ENCODE measurements at places on chromosomes 6 and 20.
A peak's percentile ranks its signal among the peaks of the same experiment; 100 is the strongest.

- no peak for DNase-seq
These were observed 27.1 kb upstream of the FABP7 start for GRCh38 chr6:122752459-122752858.

DNA sequence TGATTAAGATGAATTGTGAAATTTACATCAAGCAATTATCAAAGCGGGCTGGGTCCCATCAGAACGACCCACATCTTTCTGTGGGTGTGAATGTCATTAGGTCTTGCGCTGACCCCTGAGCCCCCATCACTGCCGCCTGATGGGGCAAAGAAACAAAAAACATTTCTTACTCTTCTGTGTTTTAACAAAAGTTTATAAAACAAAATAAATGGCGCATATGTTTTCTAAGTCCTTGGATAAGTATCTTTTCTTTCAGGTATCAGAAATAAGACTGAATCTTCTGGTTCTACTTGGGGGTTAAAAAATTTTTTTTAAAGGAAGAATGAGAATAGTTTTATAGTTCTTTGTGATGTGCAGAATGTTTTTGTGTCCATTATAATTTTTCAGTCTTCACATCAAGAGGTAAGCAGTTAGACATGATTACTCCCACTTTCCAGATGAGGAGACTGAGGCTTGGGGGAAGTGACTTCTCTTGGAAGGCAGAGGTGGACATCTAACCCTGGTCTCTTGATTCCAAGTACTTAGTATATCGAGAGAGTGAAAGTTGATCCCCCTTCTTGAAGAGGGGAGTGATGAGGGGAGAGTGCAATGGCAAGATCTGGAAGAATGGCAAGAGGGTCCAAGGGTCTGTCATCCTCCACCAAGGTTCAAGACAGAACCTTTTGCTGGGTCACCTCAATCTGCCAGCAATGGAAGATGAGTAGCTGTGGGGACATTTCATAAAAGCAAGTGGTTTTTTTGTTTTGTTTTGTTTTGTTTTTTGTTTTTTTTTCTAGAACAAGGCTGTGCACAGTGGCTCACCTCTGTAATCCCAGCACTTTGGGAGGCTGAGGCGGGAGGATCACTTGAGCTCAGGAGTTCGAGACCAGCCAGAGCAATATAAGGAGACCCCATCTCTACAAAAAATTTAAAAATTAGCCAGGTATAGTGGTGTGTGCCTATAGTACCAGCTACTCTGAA, 42.8 kb upstream of the TTPAL start:
- DNase-seq = no peak

- no peak for DNase-seq
These were observed 122.3 kb downstream of the KIF6 start for GRCh38 chr6:39602601-39603519.

- DNase-seq = peak; percentile 59
These were observed 45.1 kb downstream of the NOL4L start for GRCh38 chr20:32539817-32540675.

- no peak for DNase-seq
These were observed 15.7 kb upstream of the FAM83C start for GRCh38 chr20:35307666-35308653.

DNA sequence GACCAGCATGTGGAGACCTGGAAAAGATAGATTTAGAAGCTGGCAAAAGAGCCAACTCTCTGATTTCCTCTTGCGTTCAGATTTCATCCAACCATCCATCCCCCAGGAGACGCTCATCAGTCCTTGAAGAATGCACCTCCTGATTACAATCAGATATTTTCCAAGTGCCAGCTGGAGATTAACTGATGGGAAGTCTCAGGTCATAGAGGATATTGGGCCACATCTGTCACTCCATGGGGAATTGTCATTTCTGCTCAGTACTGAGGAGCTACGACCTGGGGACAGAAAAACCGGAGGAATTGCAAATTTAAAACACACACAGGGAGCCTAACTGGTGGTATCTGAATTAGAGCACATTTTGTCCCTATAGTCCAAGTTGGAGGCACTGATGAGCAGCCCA, 496.2 kb upstream of the SULF2 start:
- DNase-seq = no peak

DNA sequence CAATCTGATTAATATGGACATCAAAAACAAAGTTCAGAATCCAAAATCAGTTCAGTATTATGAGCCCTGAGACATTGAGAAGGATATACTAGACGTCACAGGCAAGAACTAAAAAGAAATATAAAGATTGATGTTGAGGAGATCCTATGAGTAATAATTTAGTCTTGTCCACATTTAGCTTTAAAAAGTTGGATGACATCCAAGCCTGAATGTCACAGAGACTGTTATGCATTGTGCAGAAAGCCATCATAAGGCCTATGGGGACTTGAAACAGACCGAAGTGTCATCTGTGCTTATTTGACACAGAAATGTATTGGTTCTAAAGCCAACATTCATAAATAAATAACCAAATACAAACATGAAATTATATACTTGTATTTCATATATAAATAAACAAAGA, 581.8 kb upstream of the MMS22L start:
- no peak for DNase-seq

DNA sequence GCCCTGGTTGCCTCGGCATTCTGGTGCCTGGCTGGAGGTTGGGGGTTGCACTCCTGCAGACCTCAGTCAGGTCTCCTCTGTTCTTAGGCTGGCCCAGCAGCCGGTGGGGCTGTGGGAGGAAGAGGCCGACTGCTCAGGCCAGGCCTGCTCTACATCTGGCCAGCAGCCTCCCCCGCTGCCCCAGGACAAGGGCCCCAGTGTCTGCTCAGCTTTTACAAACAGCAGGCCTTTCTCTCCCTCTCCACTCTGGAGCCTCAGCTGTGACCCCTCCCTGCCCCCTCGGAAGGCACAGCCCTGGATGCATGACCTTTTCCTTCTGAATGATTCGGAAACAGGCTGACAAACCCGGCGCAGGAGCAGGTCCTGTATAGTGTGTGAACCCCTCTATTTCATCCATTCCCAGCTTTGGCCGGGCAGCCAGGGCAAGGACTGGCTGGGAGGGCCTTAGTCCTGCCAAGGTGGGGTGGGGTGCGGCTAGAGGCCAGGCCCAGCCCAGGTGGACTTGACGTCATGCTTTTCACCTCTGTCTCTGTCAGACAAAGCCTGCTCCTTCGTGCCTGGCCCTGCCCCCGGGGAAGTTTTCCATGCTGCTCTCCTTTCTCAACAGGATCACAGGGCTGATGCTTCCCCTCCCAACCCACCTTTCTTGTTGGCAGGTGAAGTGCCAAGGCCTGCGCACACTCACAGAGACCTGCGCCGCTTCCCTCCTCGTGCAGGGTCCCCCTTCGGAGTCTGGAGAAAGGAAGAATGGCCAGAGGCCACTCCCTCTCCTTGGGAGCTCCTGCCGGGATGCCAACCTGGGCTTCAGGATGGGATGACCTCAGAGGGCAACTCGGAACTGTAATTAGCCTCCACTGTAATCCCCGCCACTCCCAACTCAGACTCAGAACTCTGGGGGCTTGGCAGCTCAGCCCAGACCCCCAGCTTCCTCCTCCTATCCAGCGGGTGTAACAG, 10.1 kb upstream of the ITPR3 start:
- DNase-seq = no peak

DNA sequence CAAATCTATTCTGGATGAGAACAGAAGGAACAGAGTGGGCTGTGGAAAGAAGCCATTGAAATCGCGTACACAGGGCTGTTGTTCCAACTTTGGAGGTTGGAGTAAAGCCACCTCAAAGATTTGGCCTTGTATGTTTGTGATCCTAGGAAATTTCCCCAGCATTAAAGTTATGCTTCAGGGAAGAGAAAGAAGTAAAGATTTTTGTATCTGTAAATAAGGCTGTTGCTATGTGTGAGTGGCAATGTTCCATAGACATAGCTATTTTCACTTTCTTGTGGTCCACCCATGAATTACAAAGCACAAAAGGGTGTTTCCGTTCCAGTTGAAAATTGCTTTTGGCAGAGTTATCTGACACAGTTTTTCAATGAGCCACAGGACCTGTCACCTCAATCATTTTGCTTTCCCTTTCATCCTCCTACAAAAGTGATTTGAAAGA, 321.3 kb downstream of the TFAP2B start:
- no peak for DNase-seq

GRCh38 chr6:13990796-13991195, 66.0 kb downstream of the RNF182 start:
- DNase-seq = no peak

- DNase-seq = no peak
These were observed 92.4 kb downstream of the COL12A1 start for GRCh38 chr6:75113446-75113845.

- DNase-seq = no peak
These were observed 9.2 kb downstream of the LAMP5 start for GRCh38 chr20:9523636-9524035.

GRCh38 chr6:105459864-105460263, 57.0 kb upstream of the PREP start:
- no peak for DNase-seq

DNA sequence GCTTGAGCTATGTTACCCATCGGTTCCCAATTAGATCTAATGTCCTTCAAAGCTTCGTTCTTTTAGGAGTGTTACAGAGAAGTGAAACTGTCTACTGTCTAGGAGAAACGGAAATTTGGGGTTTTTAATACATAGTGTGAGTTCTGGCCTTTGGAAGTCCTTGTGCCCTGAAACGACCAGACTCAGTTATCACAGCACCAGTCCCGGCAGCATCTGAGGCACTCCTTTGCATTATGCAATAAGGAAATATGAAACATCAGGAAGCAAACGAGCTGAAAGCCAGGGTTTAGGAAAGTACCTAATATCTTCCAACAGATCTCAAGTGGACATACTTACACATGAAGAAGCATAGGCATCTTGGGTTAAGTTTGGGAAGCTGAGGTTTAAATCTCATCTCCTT, 61.8 kb upstream of the ADGRF1 start:
- DNase-seq = no peak

GRCh38 chr6:129709196-129709768, 695 bp downstream of the ARHGAP18 start:
- DNase-seq = no peak

DNA sequence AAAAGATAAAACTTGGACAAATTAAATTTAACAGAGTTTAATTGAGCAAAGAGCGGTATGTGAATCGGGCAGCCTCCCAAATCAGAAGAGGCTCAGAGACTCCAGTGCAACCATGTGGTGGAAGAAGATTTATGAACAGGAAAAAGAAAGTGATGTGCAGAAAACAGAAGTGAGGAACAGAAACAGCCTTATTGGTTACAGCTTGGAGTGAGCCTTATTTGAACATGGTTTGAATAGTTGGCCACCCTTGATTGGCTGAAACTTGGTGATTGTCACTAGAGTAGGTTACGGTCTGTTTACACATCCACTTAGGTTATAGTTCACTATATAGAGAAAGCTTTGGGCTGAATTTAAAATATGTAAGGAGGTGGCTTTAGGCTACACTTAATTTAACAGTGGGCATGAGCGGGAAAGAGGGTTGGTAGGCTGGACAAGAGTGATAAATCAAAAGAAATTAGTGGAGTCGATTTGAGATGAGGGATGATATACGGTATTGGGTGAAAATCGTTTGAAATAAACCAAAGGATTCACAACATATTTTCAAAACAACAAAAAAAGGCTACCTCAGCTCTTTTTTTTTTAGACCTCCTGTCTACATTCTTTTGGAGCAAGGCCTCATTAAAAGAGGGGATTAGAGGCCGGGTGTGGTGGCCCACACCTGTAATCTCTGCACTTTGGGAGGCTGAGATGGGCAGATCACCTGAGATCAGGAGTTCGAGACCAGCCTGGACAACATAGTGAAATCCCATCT, 84.3 kb upstream of the PREP start:
- DNase-seq = no peak

- no peak for DNase-seq
These were observed 206.1 kb upstream of the PRDM1 start for GRCh38 chr6:105880030-105880492.

- DNase-seq = no peak
These were observed 370.3 kb downstream of the CD109 start for GRCh38 chr6:74066168-74066871.

GRCh38 chr6:38012573-38012972, 193.0 kb downstream of the ZFAND3 start:
- no peak for DNase-seq

DNA sequence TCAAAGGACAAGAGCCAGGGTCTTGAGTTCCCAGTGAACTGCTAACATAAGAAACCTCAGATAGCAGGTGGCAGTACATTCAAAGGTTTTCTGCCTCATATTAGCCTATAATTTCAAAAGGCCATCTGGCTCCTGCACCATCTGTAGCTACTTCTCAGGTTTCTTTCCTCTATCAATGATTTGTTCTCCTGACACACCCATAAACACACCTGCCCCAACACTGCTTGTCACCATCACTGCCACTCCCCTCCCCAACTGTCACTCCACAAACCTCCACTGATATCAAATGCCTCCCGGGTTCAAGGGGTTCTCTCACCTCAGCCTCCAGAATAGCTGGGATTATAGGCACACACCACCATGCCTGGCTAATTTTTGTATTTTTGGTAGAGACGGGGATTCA, 152.7 kb upstream of the SLC22A16 start:
- DNase-seq = no peak

DNA sequence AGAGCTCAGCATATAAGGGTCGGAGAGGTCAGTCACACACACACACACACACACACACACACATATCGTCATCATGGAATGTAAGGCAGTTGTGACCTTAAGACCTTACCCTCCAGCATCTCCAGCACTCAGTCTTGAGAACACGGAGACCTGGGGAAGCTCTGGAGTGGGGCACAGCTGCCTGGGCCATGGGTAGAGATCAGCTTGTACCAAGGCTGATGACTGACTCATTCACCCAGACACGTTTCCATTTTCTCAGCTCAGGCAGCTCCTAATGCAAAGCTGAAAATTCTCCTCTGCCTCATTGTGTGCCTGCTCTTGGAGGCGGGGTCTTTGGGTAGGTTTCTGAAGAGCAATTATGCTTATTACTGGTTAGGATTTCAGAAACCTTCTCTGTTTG, 38.3 kb upstream of the PDYN start:
- DNase-seq = no peak

GRCh38 chr20:25584905-25585704, at the start of gene NINL:
Gene NINL (minus strand): TSS chr20:25585531. CDS start chr20:25526587, 58,944 bp downstream.
- peak; percentile 11 for DNase-seq

DNA sequence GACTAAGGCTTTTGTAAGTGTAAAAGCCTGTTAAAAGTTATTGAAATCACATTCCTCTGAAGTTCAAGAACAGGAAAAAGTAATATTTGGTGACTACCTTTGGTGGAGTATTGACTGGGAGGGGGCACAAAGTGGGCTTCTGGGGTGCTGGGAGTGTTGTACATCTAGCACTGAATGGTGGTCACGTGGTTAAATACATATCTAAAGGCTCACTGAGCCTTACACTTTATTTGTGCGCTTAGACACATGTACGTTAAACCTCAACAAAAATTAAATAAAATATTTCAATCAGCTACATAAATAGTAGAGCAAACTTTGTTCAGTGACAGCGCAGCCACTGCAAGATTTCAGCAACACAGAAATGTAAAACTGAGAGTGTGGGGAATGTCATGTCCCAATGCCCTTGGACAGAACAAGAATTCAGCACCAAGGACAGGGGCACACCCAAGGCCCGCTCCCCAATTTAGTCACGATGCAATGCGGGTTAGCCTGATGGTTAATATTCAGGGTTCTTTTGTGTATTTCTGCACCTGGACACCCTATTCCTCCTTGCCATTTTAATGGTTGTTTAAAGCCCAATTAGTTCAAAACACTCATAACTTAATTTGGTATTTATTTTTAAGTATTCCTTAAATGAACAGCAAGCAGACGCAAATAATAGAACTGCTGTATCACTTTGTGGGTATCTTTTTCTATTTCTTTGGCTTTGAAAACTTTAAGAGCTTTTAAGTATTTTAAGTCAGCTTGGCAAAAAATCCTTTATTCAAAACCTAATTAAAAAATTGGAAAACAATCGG, 37.4 kb downstream of the ANGPT4 start:
- no peak for DNase-seq

Data from stimulated activated CD8-positive, alpha-beta memory T cell treated with anti-CD3 and anti-CD28 coated beads, Interleukin-12 subunit alpha, Interleukin-12 subunit beta, amount 100 ng/mL, for 1 hour (primary cell).